ENCODE measurements at places on chromosomes 12 and 14. TPM values are rescaled to one million over a fixed set of nuclear protein-coding genes. Genes with fewer than 3 reads are reported as not detected.

NTS gene
- 0.88 TPM for total RNA-seq

KCNH3 gene
- under 0.01 TPM for total RNA-seq

DBX2 gene
- not detected for total RNA-seq

TMEM229B gene
- total RNA-seq: 0.88 TPM

CCDC38 gene
- total RNA-seq: not detected

PIWIL1 gene
- 0.62 TPM for total RNA-seq

ASCL1 gene
- 0.48 TPM for total RNA-seq

GALNT9 gene
- total RNA-seq: 1.5 TPM

KRT6C gene
- 0.34 TPM for total RNA-seq

R3HDM2 gene
- 9.4 TPM for total RNA-seq

WASHC3 gene
- 59.9 TPM for total RNA-seq

KRT80 gene
- 1.1 TPM for total RNA-seq

PARPBP gene
- total RNA-seq: 2.2 TPM

ZDHHC22 gene
- total RNA-seq: not detected

ITGB7 gene
- total RNA-seq: not detected

RAD9B gene
- 1.2 TPM for total RNA-seq

PRPF39 gene
- 51.8 TPM for total RNA-seq

CLEC6A gene
- total RNA-seq: not detected

SMOC1 gene
- not detected for total RNA-seq

ETV6 gene
- total RNA-seq: 45.5 TPM

P2RX7 gene
- 2.6 TPM for total RNA-seq

POLR3B gene
- total RNA-seq: 20.7 TPM

HCAR2 gene
- not detected for total RNA-seq
